Posterior cingulate gyrus (tissue), 11 donors: ENCODE measurements at places on chromosomes 11 and 22.

- no peak for DNase-seq
Observed at GRCh38 chr11:47534704-47535251, 18.2 kb downstream of the CELF1 start.

- no peak for DNase-seq
Observed at GRCh38 chr11:71406681-71407080, 41.5 kb downstream of the DHCR7 start.

GRCh38 chr22:19321757-19322156 is 30.2 kb upstream of the CLTCL1 start:
- no peak for DNase-seq

GRCh38 chr22:50269970-50270665 is at the start of gene MAPK11:
Gene MAPK11, minus strand, starts transcription at chr22:50270380. Its CDS starts 88 bp downstream, at chr22:50270292.
- DNase-seq: peak; percentile 89

DNA sequence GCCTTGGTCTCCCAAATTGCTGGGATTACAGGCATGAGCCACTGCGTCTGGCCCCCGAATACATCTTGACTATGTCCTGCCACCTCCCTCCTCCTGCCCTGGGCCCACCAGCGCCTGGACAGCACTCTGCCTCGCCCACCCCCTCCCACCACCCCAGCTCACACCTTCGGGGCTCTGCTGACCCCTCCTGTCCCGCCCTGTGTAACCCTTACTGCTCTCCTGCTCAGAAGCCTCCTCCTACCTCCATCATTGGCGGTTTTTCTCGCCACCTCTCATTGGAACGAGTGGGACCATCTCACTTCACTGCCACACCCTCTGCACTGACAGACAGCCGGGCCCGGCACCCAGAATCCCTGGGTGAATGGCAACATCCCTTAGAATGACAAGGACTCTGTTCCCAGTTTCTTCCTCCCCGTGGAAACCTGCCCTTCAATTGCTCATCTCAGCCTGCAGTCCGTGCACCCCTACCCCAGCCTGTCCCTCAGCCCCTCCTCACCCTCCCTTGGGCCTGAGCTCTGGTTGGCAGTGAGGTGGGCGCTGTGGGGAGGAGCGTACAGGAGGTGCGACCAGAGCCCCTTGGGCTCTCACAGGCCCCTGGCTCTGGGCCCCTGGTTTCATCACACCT is 32.2 kb downstream of the LRRC74B start:
- DNase-seq: no peak

GRCh38 chr11:65107751-65108468 is 3.8 kb upstream of the TM7SF2 start:
- no peak for DNase-seq

DNA sequence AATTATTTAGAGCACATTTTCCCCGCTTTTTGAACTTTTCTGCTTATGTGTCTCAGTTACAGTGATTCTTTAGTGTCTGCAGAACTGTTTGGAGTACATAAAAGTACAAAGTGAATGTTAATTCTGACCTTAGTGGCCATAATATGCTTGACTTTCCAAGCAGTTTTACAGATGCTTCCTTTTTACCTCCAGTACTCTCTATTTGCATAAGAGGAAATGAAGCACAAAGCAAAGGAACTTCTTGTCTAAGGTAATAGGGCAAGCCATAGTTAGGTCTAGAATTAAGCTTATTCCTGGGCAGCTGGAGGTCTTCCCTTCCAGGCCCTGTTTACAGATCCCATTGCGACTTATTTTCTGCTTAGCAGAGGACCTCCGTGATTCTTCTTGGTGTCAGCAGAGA is 3.6 kb downstream of the GTPBP1 start:
- DNase-seq: no peak
